ENCODE measurements at places on chromosomes 1 and 21.

- no peak for DNase-seq
These were observed 17.1 kb upstream of the UBL4B start for GRCh38 chr1:110094931-110095654.

DNA sequence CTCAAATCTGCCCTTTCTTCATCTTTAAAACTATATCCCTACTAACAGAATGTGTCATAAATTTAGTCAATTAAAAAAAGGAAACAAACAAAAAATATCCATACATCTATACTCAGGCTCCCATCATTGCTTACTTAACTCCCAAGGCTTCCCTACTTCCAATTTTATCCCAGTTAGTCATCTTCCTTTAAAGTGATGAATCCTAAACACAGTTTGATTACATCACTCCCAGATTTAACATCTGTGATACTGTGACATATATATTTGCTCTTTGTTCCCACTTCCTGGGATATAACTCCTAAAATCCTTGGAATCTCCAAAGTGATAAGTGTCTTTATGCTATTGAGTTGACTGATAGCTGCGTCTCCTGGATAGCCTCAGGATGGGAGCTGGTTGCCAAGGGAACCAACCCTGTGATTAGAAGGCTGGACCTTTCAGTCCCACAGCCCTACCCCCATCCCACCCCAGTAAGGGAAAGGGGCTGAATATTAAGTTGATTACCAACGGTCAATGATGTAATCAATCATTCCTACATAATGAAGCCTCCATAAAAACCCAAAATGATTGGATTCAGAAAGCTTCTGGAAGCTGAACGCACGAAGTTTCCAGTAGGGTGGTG, 21.6 kb downstream of the GLMN start:
- no peak for DNase-seq

GRCh38 chr1:110083866-110084226, 13.4 kb upstream of the ALX3 start:
- DNase-seq: no peak

DNA sequence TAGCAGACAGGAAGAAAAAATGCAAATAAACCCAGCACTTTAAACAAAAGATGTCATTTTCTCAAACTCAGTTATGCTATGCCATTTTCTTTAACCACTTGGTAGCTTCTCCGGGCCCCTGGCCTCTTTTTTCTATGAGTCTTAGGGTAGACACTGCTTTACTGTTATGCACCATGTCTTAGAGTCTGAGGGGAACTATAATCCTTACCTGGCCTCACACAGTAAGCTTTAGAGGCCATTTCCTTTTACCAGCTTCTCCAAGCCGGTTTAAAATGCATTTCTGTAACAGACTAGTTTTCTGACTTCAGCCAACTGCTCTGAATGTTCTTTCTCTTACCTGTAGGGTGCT, 73.7 kb upstream of the EDEM3 start:
- no peak for DNase-seq

- no peak for DNase-seq
These were observed 47.4 kb downstream of the CAMTA1 start for GRCh38 chr1:6832531-6833188.

DNA sequence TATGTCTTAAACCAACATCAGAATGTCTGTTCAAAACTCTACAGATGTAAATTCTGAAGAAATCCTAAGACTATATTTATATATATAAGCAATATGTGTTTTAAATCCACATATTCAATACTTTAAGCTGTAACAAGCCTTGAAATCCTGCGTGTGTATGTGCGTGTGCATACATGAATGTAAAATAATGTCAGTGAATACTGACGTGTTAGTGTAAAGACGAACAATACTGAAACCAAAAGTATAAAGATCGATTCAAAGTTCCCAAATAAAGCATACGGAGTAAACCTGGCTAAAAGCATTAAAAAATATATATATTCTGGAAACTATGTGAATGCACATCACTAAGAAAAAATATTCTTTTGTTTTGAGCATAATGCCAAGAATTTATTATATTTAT, 668.6 kb upstream of the NCAM2 start:
- DNase-seq: no peak

- no peak for DNase-seq
These were observed 335.4 kb downstream of the RRAGC start for GRCh38 chr1:38524025-38524641.

DNA sequence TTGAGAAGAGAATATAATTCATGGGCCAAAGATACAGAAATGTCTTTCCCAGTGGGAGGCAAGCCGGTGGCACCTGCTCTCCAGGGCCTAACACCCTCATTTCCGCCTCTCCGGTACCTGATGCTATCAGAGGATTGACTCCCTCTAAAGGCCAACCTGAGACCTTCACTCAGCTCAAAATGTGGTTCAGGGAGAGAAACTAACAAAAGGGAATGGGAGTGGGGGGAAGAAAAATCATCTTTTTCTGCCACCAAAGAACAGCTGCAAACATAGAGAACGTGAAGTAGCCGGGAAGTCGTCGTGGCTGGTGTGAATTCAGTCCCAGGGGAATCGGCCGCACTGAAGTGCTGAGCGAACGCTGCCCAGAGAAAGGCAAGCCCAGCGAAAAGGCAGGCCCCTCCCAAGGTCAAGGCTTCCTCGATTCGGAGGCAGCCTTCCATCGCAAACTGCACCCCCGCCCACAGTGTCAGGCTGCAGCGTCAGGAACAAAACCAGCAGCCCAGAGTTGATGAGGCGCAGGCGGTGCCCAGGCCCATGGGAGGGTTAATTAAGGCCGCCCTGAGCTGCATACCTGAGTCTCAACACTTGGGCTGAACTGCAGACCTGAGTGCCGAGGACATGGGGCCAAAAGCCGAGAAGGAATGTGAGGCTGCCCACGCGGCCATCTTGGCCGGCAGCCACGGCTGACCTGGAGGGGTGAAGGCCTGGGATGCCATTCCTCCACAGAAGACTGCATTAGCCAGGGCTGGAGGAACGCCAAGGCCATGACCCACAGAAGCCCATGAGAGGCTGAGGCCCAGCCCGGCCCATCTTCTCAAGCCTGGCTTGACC, 160.2 kb downstream of the PSMG1 start:
- DNase-seq: no peak

GRCh38 chr1:180188684-180189175, 34.1 kb downstream of the QSOX1 start:
- DNase-seq: no peak

GRCh38 chr1:161817176-161817730, 51.1 kb downstream of the ATF6 start:
- DNase-seq: no peak

DNA sequence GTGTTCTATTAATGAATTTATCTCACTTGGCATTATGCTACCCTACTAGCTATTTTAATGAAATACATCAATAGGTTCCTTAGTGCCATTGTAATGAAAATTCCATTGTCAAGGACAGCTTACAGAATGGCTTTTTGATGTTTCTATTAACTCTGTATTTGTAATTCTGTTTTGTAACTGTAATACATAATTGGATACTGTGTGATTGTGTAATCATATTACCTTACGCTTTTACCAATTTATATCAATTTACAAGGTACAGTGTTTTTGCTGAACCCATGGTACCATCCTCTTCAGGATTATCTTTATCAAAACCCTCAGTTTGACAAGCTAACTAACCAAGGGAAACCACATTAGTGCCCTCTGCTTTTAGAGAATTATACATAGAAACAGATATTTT, 277.9 kb downstream of the LRRC7 start:
- DNase-seq: no peak

DNA sequence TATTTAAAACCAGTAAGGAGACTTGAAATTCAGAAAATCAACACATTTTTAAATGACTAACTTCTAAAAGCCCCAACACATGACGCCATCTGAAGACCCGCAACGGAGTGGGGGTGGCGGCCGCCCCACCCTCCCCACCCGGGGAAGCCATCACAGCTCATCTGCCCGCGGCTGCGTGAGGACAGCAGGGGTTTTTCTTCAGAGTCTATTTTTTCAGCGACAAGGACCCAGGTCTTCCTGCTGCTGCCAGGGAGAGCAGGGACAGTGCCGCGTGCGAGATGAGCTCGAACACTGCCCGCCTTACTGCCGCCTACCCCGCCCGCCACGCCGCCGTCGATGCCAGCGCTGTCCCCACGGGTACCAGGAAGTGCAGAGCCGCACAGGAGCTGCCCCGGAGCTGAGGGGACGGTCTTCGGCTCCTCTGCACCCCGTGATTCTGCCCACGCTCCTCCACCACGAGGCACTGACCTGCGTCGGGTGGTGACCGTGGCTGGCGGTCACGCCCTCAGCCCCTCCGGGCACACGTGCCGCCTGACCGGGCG, 79.0 kb downstream of the SKI start:
- DNase-seq: no peak

- no peak for DNase-seq
These were observed 143.9 kb downstream of the HS2ST1 start for GRCh38 chr1:87058343-87058649.

- no peak for DNase-seq
These were observed 67.6 kb upstream of the ABCG1 start for GRCh38 chr21:42151148-42151947.

GRCh38 chr21:44710294-44710665, 1.1 kb downstream of the TSPEAR start:
- DNase-seq: no peak

- DNase-seq: no peak
These were observed 109.8 kb downstream of the TOMM20 start for GRCh38 chr1:235018720-235019444.

GRCh38 chr1:168304865-168305264, 24.2 kb downstream of the TBX19 start:
- no peak for DNase-seq

- DNase-seq: no peak
These were observed 26.9 kb upstream of the SH3D21 start for GRCh38 chr1:36279110-36279788.

DNA sequence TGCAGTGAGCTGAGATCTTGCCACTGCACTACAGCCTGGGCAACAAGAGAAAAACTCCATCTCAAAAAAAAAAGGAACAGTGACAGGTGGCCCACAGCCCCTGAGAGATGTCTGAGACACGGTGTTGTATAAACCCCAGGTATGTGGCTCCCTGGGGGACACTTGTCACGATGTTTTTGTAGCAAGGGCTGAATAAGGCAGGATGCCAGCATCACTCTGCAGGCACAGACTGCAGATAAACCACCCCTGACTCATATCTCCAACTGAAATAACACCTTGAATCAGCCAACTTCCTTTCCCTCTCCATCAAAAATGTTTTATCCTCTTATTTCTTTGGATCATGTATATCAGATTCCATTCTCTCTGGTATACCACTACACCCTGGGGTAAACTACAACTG, 52.5 kb downstream of the NMNAT2 start:
- no peak for DNase-seq

- DNase-seq: no peak
These were observed 9.3 kb upstream of the IGFN1 start for GRCh38 chr1:201181323-201181722.

- no peak for DNase-seq
These were observed 301.7 kb upstream of the PROX1 start for GRCh38 chr1:213685992-213686582.

DNA sequence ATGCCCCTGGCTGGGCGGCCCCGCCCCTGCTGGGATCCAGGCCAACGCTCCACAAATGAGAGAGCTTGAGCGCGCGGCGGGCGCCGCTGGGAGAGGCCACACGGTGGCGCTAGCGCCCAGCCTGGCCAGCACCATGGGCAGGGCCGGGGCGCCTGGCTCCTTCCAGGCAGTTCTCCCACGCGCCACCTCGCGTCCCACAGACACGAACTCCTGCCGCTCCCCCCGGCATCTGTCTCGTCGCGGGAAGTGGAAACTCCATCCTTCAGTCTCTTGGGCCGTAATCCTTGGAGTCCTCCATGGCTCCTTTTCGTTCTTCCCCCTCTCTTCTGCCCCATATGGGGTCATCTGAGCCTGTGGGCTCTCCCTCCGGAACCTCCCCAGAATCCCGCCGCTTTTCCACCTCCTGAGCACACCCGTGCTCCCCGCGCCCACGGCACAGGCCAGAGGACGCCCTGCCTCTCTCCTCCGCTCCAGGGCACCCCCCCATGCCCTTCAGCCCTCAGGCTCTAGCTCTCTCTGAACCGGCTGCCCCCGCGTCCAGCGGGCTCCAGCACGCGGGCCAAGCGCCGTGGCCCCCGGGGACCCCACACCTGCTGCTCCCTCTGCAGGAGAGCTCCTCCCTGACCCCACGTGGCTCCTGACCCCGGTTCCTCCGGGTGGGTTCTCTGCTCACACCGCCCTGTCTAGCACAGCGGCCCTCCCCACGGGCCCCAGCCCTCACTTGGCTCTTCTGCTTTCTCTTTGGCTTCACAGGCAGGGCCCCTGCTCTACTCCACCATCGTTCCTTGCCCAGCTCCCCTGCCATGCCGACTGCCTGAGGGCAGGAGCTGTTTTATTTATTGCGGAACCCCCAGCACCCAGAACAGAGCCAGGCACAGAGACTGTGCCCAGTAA, 31.9 kb upstream of the EDN2 start:
- peak; percentile 91 for DNase-seq

DNA sequence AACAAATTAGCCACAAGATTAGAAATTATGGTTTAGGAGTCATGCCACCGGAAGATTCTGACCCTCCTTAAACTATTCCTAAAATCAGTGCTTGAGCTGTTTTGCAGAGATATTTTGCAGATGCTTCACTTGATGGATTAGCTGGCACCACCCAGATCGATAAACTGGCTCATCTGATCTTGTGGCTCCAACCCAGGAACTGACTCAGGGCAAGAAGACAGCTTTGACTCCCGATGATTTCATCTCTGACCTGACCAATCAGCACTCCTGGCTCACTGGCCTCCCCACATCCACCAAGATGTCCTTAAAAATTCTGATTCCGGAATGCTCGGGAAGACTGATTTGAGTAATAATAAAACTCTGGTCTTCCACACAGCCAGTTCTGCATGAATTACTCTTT, 221.6 kb downstream of the RHOU start:
- DNase-seq: no peak

DNA sequence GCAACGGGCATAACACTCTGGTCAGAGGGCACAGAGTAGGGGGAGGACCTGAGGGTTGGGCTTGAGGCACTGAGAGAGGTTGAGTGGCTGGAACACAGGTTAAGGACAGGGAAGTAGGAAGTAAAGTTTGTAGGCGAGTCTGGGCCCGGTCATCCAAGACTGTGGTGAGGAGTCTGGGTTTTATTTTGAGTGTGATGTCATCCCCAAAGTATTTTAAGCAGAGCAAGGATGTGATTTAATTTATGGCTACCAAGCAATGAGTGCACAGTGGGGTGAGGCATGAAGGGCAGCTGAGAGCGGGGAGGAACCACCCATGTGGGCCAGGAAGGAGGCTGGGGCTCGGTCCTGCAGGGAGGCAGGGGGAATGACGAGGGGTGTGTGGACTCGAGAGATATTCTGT, 11.2 kb upstream of the VWA5B1 start:
- DNase-seq: no peak

- DNase-seq: no peak
These were observed 315.8 kb upstream of the KAZN start for GRCh38 chr1:14282707-14283106.

GRCh38 chr1:206579747-206580437, 32.4 kb downstream of the EIF2D start:
- DNase-seq: peak; percentile 71

DNA sequence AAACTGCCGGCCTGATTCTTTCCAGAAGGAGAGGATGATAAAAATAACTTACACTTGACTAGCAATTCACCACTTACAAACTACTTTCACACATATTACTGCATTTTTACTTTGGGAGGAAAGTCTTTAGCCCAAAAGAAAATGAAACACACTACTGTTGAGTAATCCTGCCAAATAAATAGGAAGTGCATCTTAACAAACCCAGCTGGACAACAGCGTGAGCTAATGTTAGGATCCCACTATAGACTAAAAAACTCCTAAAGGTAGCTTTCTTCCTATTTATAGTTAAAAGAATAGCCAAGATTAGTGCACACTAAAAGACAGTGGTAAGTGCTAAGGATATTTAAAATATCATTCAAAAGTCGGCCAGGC, 83.8 kb downstream of the HSF2BP start:
- DNase-seq: no peak

- DNase-seq: no peak
These were observed 113.1 kb downstream of the UBR4 start for GRCh38 chr1:19096990-19097389.

Measured in globus pallidus (tissue), 1 donor.